ENCODE measurements at places on chromosomes 4 and X.

- no peak for DNase-seq
These were observed 130.5 kb downstream of the TENT5D start for GRCh38 chrX:80550722-80551121.

DNA sequence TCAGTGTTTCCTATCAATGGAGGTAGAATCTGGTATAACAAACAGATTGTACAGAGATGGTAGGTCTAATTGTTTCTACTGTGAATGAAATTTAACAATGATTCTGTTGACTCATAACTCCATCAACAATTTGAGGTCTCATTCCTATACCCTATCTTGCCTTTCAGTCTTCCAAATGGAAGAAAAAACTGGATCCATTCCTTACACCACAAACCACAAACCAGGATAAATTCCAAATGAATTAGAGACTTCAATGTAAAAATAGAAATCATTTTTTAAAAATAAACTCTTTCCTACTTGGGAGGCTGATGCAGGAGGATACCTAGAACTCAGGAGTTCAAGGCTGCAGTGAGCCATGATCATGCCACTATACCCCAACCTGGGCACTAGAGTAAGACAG is 114.4 kb upstream of the WDR44 start:
- no peak for DNase-seq

DNA sequence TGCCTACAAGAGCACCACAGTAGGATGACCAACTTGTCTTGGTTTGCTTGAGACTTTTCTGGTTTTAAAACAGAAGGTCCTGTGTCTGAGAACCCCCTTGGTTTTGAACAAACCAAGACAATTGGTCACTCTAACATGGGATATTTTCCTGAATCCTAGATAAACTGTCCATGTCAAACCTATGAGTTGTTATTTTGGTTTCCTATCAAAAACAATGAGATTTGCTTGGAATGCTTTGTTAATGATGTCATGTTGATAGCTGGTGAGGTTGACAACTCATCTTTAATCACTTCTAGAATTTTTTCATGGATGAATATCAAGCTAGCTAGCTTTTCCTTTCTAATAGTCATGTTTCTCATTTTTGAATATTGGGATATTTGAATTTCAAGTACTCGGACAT is 518.3 kb upstream of the ARX start:
- DNase-seq, result no peak

- DNase-seq, result no peak
These were observed 134.8 kb downstream of the FRYL start for GRCh38 chr4:48645225-48645794.

GRCh38 chr4:86108137-86108536 is 251.7 kb downstream of the MAPK10 start:
- peak; percentile 55 for DNase-seq

GRCh38 chr4:113641025-113641431 is 120.5 kb downstream of the CAMK2D start:
- DNase-seq, result no peak

- DNase-seq, result peak; percentile 2
These were observed 84.4 kb downstream of the PPARGC1A start for GRCh38 chr4:23805450-23805851.

DNA sequence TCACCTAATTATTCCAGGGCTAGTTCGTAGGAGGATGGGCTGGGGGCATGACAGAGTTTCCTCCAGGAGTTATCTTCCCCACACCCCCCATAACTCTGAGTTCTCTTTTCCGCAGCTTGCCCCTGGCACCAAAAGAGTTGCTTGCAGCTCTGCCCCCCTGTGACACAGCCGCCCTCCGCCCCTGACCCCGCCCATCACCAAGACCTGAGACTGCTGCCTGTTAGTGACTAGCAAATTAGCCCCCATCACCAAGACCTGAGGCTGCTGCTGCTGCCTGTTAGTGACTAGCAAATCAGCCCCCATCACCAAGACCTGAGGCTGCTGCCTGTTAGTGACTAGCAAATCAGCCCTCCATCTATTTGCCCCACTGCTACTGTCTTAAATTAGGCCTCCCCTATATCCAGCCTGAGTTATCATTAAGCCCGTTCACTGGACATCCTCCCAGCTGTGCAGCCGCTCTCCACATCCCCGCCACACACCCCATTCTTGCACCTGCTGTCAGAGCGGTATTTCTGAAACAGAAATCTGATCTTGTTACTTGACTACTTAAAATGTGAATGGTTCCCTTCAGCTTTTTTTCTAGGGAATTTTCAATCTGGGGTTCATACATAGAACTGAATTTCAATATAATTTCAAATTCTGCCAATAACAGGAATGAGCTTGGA is 1.5 kb upstream of the PAPSS1 start:
- DNase-seq, result no peak

GRCh38 chr4:150821641-150822040 is 193.4 kb downstream of the LRBA start:
- DNase-seq, result no peak

GRCh38 chr4:126697748-126698147 is 935.0 kb upstream of the INTU start:
- no peak for DNase-seq

GRCh38 chr4:128373628-128374027 is 86.0 kb upstream of the PGRMC2 start:
- DNase-seq, result no peak

DNA sequence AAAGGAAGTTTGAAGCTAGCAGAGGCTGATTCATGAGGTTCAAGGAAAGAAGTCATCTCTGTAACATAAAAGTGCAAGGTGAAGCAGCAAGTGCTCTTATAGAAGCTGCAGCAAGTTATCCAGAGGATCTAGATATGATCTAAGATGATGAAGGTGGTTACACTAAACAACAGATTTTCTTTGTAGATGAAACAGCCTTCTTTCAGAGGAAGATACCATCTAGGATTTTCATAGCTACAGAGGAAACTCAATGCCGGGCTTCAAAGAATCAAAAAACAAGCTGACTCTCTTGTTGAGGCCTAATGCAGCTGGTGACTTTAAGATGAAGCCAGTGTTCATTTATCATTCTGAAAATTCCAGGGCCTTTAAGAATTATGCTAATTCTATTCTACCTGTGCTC is 28.8 kb downstream of the NR0B1 start:
- no peak for DNase-seq

- DNase-seq, result no peak
These were observed 10.2 kb upstream of the RHOH start for GRCh38 chr4:40186665-40187014.

- DNase-seq, result peak; percentile 84
These were observed 208.7 kb downstream of the CHIC2 start for GRCh38 chr4:53855581-53856250.

DNA sequence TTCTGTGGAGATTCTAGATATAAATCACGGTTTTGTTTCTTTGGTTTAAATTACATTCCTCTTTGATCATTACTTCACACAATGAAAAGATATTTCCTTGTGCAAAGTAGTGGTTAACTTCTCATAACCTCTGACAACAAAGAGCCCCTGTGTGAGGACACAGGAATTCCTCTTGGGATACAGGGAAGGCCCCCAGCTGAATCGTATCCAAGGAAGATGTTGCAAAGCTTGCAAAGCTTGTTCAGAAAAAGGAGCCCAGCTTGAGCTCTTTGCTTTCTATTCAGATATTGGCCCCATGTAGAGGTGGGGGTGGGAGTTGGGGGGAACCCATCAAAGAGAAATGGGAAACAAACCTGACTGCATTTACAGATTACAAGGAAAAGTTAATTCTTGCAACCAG is 145.7 kb downstream of the RELL1 start:
- peak; percentile 7 for DNase-seq

DNA sequence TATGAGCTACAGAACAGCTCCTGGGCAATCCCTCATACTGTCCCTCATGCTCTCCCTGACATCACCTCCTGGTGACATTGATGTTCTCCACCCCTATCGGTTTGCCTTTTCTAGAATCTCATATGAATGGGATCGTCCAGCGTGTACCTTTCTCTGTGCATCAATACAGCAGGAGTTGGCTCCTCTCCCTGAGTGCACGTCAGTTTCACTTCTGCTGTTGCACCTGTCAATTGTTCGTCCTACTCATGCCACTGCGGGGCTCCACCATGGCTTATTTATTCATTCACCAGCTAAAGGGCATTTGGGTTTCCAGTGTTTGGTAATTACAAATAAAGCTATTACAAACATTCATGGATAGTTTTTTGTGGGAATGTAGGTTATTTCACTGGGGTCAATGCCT is 269.1 kb upstream of the ZFP42 start:
- no peak for DNase-seq

DNA sequence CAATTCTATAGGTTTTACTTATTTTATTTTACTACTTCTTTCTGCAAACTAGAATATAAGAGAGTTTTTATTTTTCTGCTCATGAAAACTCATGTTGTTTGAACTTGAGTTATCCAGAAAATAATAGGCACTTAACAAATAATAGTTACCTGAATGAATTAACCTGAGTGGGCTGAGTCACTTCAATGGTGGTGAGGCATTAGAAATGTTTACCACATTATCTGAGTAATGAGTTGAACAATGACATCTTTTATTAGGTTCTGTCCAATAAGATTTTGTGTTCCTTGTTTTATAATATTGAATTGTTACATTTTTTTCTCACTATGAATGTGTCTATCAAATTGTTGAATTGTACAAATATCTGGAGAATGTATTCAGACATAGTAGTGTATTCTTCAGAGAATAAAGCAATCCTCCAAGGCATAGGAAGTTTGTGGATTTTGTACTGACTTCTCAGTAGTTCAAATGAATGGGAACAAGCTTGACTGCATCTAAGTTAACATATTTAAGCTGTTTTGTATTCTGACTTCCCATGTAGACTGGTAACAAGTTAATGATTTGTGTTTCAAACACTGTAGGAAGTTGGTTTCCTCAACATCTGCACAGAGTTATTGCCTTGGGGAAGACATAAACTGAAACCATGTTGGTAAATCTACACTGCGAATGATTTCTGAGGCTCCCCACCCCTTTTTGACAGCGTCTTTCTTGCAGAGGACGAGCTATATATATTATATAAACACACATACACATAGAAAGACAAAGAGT is 1808.9 kb upstream of the TENM3 start:
- DNase-seq, result no peak

DNA sequence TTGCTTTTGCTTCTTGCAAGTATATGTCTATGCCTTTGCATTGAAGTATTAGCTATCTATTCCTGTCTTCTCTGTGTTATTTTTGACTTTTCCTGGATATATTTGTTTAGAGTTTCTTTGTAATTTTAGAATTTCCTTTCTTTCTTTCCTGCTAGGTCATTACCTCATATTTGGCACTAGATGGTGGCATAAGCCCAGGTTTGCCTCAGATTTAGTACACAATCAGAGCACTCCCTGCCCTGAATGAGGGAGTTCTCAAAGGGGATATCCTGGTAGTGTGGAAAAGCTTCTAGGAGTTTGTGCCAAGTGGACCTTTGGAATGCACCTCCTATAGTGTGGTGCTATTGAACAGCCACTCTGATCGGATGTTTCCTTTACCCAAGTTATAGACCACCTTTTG is 181.6 kb downstream of the UGT8 start:
- DNase-seq, result peak; percentile 81

GRCh38 chr4:3184725-3185124 is 64.2 kb upstream of the MSANTD1 start:
- DNase-seq, result no peak

DNA sequence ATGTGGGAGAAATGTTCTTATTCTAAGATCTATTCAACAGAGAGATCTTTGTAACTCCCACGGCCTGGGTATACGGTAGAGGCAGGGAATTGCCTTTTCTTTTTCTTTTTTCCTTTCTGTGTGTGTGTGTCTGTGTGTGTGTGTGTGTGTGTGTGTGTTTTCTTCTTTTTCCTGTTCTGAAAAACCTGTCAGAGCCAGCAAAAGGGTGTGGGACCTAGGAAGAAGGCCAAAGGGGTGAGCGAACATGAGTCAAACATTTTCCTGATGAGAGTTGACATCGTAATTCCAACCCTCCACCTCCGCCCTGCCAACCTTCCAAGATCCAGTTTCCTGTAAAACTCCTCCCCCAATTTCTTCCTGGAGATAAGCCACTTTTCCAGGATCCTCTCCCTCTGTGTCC is 2.8 kb upstream of the CHIC2 start:
- DNase-seq, result peak; percentile 37

DNA sequence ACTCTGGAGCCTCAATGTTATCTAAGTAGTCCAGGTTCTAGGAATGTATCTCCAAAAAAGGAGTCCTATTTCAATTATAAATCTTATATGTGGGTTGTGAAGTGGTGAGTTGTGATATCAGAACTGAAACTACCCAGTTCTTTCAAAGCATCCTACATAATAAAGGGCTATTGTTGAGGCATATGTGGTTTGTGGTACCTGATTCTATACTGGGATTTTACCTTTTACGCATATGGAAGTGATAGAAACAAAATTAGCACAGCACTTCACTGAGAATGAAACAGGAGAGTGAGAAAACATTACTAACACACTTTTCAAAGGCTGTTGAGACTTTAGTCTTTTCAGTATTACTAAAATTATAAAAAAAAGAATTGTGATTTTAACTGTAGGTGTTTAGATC is 417.7 kb upstream of the GALNT7 start:
- no peak for DNase-seq

DNA sequence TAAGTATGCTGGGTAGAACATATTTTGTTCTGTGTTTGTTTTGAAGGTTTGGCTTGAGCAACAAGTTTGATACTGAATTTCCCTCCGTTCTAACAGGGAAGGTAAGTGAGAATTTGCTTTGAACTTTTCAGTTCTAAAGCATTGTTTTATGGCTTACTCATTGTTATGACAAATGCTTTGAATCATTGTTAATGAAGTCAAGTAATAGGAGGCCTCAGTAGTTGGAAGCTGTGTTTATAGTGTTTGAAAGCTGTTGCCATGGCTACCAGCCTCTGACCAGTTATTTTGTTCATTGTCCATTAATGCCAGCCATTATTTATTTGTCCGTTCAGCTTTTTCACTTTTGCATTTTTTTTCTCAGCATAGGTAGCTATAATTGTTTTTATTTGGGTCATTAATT is 14.4 kb downstream of the CHIC1 start:
- peak; percentile 78 for DNase-seq

- DNase-seq, result no peak
These were observed 212.2 kb upstream of the MAGEB18 start for GRCh38 chrX:25925946-25926345.

- DNase-seq, result peak; percentile 53
These were observed 36.8 kb upstream of the SPP1 start for GRCh38 chr4:87938746-87939145.

DNA sequence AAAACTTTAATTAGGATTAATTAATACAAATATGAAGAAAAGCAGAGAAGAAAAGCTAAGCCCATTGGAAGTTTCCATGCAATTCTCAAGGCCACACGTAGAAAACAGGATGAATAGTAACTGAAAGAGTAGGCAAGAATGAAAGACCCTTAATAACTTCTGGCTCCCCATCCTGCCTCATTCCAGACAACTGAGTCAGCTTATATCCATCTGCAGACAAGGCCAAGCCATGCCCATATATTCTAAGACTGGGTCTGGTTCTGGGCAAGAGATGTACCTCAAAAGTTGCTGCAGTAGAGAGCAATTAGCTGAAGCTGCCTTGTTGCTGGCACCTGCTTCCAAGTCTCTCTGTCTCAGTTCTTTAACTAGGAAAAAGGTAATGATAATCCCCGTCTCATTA is 244.1 kb downstream of the GPC3 start:
- peak; percentile 8 for DNase-seq

DNA sequence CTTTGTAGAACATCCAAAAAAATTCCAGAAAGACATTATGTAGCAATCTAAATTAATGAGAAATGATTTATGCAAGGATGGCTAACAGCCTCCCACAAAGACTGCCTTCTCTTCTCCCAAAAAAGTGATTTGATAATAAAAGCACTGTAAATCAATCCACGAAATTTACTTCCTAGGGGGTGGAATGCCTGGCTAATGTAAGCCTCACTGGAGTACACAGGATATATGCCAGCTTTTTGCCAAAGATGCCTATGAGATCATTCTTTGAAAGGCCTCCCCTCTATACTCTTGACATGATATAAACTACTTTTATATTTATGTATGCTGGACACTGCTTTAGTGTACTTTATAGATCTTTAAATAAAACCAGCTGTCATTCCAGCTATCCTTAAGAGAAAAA is 211.1 kb downstream of the ADAMTS3 start:
- no peak for DNase-seq

Data from choroid plexus epithelial cell (primary cell).